ENCODE measurements at places on chromosomes 16 and 17. TPM values are rescaled to one million over a fixed set of nuclear protein-coding genes. Genes with fewer than 3 reads are reported as not detected.

The CA4 gene
- 9.0 TPM for total RNA-seq

The MSRB1 gene
- 28.4 TPM for total RNA-seq

The CBFA2T3 gene
- 6.6 TPM for total RNA-seq

The PNMT gene
- total RNA-seq: 0.53 TPM

The MGAT5B gene
- 0.30 TPM for total RNA-seq

The CEP112 gene
- total RNA-seq: 0.68 TPM

The ADCY7 gene
- total RNA-seq: 16.5 TPM

The NPIPA5 gene
- total RNA-seq: 2.6 TPM

The SYNGR3 gene
- 0.60 TPM for total RNA-seq

The LHX1 gene
- not detected for total RNA-seq

The CCDC200 gene
- total RNA-seq: not detected

The CRHR1 gene
- 0.26 TPM for total RNA-seq

The ITGA2B gene
- 0.48 TPM for total RNA-seq

The FOXL1 gene
- total RNA-seq: not detected

The SRL gene
- 0.16 TPM for total RNA-seq

The ZNF624 gene
- 3.7 TPM for total RNA-seq

The NKD1 gene
- total RNA-seq: 9.1 TPM

The METTL9 gene
- 105 TPM for total RNA-seq

The COQ7 gene
- 12.1 TPM for total RNA-seq

The CD300LF gene
- not detected for total RNA-seq

The DPEP3 gene
- not detected for total RNA-seq

The CCL4 gene
- 0.97 TPM for total RNA-seq

The SPAG7 gene
- total RNA-seq: 44.8 TPM

The TBC1D3K gene
- not detected for total RNA-seq

The ENPP7 gene
- total RNA-seq: not detected

The CBLN1 gene
- not detected for total RNA-seq

The TEKT5 gene
- total RNA-seq: not detected

The TOM1L2 gene
- 128 TPM for total RNA-seq

The TLCD3A gene
- total RNA-seq: 76.1 TPM

The KRTAP3-2 gene
- total RNA-seq: 23.7 TPM

The AIPL1 gene
- not detected for total RNA-seq

The PITPNC1 gene
- total RNA-seq: 1.8 TPM

The CACNA1G gene
- total RNA-seq: 3.0 TPM

The CCDC78 gene
- not detected for total RNA-seq

The MYOCD gene
- total RNA-seq: 2.8 TPM
